HCT116 (cell line): ENCODE measurements at places on chromosomes 7 and 10. TPM values are rescaled to one million over a fixed set of nuclear protein-coding genes. Genes with fewer than 3 reads are reported as not detected.

ZNF425 gene
- 2.1 TPM for total RNA-seq

- H3K36me3 ChIP-seq: no peaks in the 10 kb centered on the region
- no peaks in the 10 kb centered on the region for H3K4me1 ChIP-seq
- H3K27ac ChIP-seq: no peak overlapping the region
Measured at GRCh38 chr10:110840225-110840922, 31.4 kb upstream of the PDCD4 start.

- DNase-seq: no peak
- H3K4me3 ChIP-seq: no peak overlapping the region
- H3K36me3 ChIP-seq: no peaks in the 10 kb centered on the region; the same call in 1 of the 2 replicates
- H3K4me1 ChIP-seq: no peaks in the 10 kb centered on the region
- H3K27ac ChIP-seq: no peak overlapping the region
Measured at GRCh38 chr10:79418274-79418673, 27.1 kb downstream of the ZCCHC24 start.

GRCh38 chr7:79462390-79462789 is 8.9 kb upstream of the MAGI2 start:
- H3K27ac ChIP-seq: no peak overlapping the region
- H3K4me3 ChIP-seq: no peak overlapping the region
- no peak for DNase-seq
- no peaks in the 10 kb centered on the region for H3K36me3 ChIP-seq
- H3K27me3 ChIP-seq: no peaks in the 10 kb centered on the region

DNA sequence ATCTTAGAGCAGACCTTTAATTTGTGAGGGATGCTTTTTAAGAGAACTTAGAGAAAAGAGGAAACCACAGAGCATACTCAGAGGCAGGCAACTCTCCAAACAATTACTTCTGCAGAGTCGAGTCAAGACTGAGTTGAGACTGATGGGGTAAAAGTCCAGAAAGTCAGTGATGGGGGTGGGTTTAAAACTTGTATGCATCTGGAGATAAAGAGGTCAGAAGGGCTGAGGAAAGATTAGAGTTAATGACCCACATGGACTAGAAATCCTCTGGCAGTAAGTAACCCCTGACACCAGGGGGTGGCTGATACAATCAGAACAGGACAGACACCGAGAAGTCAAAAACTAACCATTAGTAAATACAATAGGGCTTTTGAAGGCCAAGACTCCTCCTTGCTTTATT is 42.4 kb upstream of the SEPTIN7 start:
- no peaks in the 10 kb centered on the region for H3K4me1 ChIP-seq
- H3K27me3 ChIP-seq: no peaks in the 10 kb centered on the region
- no peak for DNase-seq
- no peak overlapping the region for H3K4me3 ChIP-seq

- no peaks in the 10 kb centered on the region for H3K27me3 ChIP-seq
- no peak overlapping the region for H3K27ac ChIP-seq
- H3K4me3 ChIP-seq: no peak overlapping the region
- H3K4me1 ChIP-seq: peaks cover 9% of the 10 kb centered on the region
Measured at GRCh38 chr10:92203919-92204623, 86.8 kb downstream of the CPEB3 start.
